Non-pigmented ciliary epithelial cell (primary cell): ENCODE measurements at places on chromosomes 12 and 14.
A peak's percentile ranks its signal among the peaks of the same experiment; 100 is the strongest.

DNA sequence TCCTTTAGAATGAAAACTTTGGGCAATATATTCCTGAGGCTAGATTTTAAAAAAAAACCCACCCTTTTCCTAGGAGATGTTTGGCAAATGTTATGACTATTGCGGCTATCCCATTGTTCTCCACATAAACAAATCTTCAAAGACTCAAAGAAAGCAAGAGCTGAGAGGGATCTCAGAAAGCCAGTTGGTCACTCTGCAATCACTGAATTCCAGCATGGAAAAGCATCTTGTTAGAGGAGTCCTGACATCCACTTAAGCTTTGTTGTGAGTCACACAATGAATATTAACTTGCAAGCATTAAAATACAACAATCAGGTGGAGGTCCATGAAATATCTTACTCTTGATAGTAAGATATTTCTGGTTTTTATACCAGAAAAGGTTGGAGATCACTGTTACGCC, 11.0 kb upstream of the PTPRB start:
- no peak for DNase-seq

DNA sequence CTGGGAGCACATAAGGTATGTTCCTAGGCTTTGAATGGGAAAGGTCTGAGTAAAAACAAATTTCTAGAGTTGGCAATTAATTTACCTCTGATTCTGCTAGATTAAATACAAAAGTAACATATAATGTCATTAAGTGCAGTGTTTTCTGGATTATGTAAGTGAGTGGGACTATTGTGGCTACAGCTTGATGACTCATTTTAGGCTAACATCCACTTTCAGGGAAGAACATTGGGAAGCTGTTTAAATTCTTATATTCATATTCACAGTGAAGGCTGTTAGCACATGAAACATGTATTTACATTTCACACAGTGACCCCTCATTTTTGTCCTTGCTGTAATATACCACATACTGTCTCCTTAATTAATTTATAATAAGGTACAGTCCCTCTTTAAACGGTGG, 13.2 kb upstream of the BMAL2 start:
- peak; percentile 19 for DNase-seq

- DNase-seq: no peak
These were observed 17.7 kb upstream of the CD27 start for GRCh38 chr12:6426882-6427671.

GRCh38 chr12:104131609-104132008, 6.4 kb downstream of the NFYB start:
- DNase-seq: no peak

GRCh38 chr14:68137704-68138619, 318.4 kb downstream of the RAD51B start:
- DNase-seq: peak; percentile 96
